ENCODE measurements at places on chromosomes 7 and 10. TPM values are rescaled to one million over a fixed set of nuclear protein-coding genes. Genes with fewer than 3 reads are reported as not detected.

The SEMA4G gene
- 2.1 TPM for total RNA-seq

The VDAC2 gene
- 220 TPM for total RNA-seq

The CYP3A5 gene
- 0.53 TPM for total RNA-seq

The WNT2 gene
- total RNA-seq = not detected

The ADCYAP1R1 gene
- total RNA-seq = not detected

The KNDC1 gene
- total RNA-seq = not detected

The WEE2 gene
- total RNA-seq = not detected

The OR2A1 gene
- total RNA-seq = not detected

The MBLAC1 gene
- 1.8 TPM for total RNA-seq

The FAM25A gene
- total RNA-seq = 3.3 TPM

The CYP3A7 gene
- total RNA-seq = not detected

The INSYN2A gene
- total RNA-seq = 0.23 TPM

The MAGI2 gene
- 0.23 TPM for total RNA-seq

The TMEM229A gene
- total RNA-seq = not detected

The VKORC1L1 gene
- 9.5 TPM for total RNA-seq

The PRF1 gene
- not detected for total RNA-seq

The BMPER gene
- 0.11 TPM for total RNA-seq

The TACC2 gene
- total RNA-seq = 21.4 TPM

The GRM3 gene
- total RNA-seq = not detected

The STEAP1B gene
- total RNA-seq = 12.1 TPM

The MET gene
- total RNA-seq = 76.1 TPM
